ENCODE measurements at places on chromosomes 7 and 10.

- peak; percentile 69 for DNase-seq
These were observed 23.1 kb upstream of the DRGX start for GRCh38 chr10:49419005-49419404.

- peak; percentile 37 for DNase-seq
These were observed 72.3 kb downstream of the AMZ1 start for GRCh38 chr7:2760098-2760889.

DNA sequence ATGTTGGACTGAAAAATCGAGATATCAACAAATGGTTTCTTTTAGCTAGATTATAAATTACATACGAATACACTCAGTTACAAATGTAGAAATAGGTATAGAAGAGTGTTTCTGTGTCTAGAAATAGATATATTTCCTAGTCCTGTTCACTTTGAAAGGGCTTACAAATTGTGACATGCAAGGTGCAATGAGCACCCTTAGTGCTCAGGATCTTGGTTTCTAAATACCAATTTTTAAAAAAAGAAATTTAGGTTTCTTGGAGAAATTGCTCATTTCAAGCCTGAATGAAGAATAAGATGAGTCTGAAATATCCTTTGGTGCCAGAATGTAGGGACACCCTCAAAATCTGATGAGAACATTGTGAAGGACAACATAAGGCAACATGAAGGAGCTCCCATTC is 306.0 kb downstream of the CRPPA start:
- no peak for DNase-seq

GRCh38 chr10:125343118-125343925 is 183.0 kb upstream of the CTBP2 start:
- peak; percentile 51 for DNase-seq

- no peak for DNase-seq
These were observed 149.5 kb downstream of the ARID5B start for GRCh38 chr10:62050893-62051433.

DNA sequence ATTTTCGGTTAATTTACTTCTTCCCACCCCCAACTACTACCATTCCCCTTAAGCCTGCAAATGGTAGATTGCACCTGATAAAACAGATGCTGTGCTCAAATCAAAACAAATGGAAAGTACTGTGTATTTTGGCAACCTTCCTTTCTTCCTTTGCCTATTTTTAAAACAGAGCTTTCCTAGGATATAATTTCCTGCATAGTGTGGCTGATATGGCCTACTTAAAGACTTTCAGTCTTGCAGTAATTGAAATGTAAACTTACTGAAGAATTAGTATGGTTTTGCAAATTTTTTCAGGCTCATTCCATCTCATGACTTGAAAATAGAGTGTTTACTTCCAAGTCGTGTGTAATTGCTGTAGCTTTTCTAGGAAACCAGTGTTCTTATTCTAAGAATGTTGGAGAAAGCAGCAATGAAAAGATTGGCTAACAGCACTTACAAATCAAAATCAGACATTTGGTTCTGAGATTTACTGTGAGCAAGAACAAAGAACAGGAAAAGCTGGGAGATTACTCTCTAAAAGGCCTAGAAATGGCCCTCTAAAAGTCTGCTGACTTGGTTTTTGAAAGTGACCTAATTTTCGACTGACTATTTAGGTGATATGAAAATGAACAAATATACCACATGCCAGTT is 52.0 kb downstream of the REEP3 start:
- no peak for DNase-seq

DNA sequence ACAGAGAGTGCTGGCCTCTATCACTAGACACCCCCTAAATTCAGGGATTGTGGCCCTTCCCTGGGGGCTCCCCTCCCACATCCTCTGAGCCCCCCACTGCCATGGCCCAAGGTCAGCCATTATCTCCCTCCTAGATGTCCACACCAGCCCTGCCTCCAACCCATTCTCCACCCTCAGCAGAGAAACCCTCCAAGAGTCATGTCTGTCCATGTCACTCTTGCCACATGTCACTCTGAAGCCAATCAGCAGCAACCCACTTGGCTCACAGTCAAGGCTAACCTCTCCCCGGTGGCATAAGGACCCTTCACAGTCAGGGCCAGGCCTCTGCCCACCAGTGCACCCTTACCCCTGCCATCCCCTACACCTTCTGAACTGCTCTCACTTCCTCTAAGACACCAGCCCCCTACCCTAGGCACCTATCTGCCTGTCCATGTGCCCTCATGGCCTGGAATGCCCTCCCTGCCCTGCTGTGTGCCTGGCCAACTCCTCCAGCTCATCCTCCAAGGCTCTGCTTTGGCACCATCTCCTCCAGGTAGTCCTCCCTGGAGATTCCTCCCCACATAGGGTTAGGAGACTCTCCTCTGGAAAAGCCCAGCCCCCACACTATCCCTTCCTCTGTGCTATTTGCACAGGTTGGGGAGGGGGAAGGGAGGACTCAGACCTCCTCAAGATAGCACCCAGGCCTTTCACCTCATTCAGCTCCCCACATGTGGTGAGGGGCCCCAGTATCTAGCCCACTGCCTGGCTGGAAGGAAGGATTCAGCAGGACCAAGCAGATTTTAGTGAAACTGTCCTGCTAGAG is 83.7 kb downstream of the GRID1 start:
- DNase-seq, result no peak

GRCh38 chr10:45544191-45544590 is 128.4 kb downstream of the ZFAND4 start:
- no peak for DNase-seq

DNA sequence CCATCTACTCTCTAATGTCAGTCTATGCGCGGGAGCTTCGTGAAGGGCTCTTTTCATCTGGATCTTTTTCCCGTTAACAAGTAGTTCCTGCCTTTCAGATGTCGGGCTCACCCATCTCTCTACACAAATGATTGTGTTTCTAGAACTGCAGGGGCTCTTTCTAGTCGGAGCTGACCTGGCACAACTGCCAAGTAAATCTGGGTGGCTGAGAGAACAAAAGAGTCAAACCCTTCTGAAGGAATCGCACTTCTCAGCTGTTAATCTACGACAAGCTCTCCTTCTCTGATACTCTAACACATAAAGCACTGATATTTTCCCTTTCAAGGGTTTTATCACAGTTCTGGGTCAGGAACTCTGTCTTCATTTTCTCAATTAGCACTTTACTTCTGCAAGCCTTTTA is 144.7 kb downstream of the NRP1 start:
- DNase-seq, result no peak

GRCh38 chr10:72242675-72243074 is 26.6 kb upstream of the ASCC1 start:
- peak; percentile 56 for DNase-seq

DNA sequence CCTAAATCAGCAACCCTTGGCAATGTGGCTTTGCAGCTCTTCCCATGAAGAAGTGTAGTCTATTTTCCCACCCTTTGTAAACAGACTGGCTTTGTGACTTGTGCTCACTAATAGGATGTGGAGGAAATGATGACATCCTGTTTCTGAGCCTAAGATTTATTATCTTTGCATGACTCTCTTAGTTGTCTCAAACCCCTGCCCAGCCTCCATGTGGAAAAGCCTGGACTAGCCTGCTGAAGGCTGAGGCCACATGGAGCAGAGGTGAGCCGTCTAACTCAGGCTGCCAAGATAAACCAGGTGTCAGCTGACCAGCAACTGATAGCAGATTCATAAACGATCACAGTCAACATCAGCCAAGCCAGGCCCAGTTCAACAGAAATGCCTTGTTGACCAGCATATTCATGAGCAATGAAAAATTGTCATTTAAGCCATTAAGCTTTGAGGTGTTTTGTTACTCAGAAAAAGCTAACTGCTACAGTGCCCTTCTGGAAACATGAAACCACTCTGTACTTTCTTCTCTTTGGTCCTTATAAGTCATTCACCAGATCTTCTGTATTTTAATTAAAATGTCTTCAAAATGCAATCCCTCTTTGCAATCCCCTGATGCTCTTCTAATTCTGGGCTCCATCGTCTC is 586.3 kb upstream of the ANKRD30A start:
- peak; percentile 66 for DNase-seq

GRCh38 chr10:50919010-50919409 is 33.6 kb upstream of the A1CF start:
- no peak for DNase-seq

DNA sequence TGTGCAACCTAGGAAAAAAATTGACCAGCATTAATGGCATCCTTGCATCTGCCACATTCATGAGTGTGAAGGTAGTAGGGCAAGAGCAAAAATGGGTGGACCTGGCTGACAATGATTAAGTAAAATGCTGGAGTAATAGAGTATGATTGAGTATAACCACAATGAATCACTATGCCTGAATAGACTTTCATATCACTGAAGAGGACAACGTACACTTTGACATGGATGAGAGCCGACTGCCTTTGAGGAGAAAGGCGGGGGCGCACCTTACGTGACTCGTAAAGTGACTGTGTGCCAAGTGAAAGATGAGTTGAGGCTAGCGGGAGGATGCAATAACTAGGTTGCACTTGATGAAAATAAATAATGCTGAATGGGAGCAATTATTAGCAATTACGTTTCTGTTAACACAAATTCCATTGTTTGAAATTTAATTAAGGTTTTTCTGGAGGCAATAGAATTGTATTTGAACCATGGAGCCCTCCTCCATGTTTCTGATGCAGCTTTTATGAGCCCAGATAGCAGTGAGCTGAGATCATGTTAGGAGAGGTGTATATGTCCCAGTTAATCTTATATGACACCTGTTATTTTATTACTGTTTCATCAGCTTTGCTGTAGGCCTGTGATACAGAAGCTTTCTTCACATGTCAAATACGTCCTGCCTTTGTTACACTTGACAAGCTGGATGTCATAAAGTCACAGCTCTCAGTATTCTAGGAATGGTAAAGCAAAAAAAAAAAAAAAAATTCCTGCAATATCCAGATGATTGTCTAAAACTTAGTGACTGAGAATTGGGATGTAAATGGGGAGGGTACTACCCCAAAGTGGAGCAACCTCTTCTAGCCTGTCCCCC is 596.5 kb downstream of the NXPH1 start:
- no peak for DNase-seq

DNA sequence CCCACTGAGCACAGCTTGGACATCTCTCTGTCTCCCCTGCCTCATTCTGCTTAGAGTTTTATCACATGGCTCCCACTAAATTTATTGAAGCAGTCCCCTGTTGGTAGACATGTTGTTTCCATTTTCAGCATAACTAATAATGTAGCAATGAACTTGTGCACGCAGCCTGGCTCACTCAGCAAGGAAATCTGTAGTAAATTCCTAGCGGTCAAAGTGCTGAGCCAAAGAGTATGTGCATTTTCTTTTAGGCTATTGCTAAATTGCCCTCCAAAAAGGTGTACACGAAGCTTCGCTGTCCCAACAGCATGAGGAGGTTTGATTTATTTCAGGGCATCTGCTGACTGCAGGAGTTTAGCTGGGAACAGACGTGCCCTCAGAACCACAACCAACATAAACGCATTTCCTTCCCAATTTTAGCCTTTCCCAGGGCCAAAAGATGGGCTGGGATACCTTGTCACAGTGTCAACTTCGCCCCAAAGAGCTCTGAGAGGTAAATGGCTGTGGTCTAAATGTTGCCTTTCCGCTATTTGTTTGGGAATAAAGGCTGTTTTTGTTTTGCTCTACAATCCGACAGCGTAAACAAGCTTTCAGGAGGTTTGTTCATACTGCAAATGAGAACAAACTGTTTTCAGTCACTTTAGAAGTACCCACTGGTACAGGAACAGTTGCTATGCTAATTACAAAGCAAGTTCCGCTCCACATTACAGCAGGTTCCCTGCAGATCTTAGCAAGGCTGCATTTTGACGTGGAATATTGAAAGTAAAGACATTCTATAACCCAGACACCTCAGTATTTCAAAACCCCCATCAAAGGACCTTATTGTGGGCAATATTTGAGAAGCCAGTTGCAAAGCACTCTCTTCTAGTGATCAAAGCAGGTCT is 16.8 kb downstream of the VSIR start:
- DNase-seq, result no peak

- no peak for DNase-seq
These were observed 399.0 kb upstream of the C7orf33 start for GRCh38 chr7:148191391-148192065.

- peak; percentile 33 for DNase-seq
These were observed 123.7 kb downstream of the MPP7 start for GRCh38 chr10:28179006-28179742.

DNA sequence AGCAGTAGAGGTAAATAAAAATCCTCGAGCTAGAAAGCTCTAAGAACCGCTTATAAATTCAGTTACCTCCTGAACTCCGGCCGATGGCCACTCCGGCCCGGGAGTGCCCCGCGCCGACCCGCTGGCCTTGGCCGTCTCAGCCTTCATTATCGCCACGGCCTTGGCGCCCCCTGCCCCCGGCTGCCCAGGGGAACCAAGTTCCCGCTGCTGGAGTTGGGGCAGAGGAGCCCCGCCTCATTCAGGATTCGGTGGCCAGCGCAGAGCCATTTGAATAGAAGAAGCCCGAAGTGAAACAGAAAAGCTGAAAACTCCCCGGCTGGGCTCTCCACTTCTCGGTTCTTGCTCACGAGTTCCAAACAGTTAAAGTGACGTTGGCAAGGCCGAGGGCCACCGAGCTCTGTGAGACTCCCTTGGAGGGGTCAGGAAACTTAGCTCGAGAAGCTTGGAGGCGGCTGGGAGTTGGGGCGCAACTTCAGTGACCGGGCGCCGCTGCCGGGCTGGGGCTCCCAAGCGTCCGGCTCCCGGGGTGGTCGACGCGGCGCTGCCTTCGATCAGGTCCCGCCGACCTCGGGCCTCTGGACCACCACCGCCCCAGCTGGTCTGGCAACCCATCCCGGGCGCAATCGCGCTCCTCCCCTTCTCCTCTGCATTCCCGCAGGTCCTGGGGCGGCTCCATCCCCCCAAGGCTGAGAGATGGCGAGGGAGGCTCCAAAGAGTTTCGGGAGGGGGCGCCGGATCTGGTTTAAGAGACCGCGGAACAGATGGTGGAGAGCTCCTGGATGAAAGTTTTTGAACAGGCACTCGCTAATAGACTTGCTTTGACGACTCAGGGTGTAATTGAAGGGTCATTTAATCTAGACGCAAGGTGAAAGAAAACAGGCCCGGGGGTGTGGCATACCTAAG is 5.8 kb upstream of the FEZF1 start:
- DNase-seq, result no peak

DNA sequence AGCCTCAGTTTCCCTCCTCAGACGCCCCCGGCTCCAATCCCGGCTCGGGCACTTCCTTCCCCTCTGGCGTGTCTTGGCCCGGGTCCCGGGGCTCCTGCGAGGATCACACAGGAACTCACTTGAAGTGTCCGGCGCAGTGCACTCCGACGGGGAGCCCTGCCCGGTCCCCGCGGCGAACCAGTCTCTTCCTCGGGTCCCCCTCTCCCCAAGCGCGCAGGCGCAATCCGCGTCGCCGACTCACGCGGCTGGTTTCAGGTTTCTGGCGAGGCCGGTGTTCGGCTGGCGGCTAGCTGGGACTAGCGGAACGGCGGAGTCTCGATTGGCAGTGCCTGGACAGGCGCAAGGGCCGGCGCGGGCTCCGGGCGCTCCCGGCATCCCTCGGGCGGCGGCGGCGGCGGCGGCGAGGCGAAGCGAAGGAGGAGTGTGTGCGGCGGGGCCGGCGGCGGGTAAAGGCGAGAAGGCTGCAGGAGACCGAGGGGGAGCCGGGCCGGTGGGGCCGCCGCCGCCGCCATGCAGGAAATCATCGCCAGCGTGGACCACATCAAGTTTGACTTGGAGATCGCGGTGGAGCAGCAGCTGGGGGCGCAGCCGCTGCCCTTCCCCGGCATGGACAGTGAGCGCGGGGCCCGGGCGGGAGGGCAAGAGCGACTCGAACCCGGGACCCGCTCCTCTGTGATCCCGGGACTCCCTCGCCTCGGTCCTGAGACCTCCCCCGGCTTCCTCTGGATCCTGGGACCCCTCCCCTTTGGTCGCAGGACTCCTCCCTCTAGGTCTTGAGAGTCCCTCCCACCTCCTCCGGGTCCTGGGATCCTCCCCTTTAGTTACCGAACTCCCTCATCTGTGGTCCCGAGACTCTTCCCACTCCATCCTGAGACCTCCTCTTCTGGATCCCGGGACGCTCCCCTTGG is at the start of the genes CPSF4 and PTCD1:
TSS of gene CPSF4 (plus strand) at position 371 of the 908 bp plus-strand sequence. CDS start at position 511, 140 bp downstream.
TSS of gene PTCD1 (minus strand) at position 226 of the 908 bp plus-strand sequence. CDS start 3,556 bp downstream, outside the sequence.
- DNase-seq, result peak; percentile 92

- no peak for DNase-seq
These were observed 133.0 kb downstream of the EMX2 start for GRCh38 chr10:117675514-117676055.

Data from Kasumi-1 (cell line).